NCI-H1417 (cell line): ENCODE measurements at places on chromosomes 6 and 20.

- DNase-seq = no peak
These were observed 21.9 kb downstream of the CAP2 start for GRCh38 chr6:17415321-17415720.

DNA sequence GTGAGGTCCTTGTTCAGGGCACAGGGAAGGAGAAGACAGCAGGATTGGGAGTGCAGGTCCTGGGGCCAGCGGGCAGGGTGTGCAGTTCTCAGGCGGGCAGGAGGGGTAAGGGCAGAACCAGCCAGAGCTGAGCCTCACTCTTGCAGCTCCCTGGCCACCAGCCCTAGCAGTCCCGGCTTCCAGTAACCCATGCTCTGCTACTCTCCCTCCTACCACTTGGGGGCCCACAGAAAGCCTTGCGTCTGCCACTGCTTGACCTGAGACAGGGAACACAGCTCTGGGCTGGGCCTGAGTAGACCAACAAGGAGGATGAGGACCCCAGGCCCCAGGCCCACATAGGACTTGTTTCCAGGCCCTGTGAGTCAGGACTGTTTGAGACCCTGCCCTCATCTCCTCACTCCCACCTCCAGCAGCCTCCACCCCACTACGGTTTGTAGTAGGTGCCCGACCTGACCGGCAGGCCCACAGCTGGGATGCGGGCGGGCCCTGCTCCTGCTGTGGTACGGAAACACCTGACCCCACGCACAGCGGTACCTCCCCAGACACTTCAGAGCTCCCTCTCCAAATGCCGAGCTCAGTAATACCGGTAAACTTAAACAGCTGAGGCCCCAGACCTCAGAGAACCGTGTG is 39.2 kb downstream of the KCNK5 start:
- peak; percentile 2 for DNase-seq

DNA sequence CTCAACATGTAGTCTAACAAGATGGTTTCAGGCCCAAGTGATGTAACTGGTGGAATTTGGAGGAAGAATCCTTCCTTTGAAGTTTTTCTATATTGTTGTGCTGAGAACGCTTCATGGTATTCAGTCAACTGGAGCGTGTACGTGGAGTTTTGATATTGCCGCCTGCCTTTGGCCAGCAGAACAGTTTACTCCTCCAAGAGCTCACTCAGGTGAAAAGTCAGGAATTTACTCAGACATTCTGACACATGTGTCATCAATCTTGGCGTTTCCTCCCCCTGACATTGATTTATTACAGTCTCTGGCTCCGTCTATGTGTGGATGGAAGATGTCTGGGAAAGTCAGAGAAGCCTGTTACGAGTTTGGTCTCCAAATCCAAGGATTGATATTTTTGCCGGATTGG is 19.0 kb upstream of the TGM2 start:
- no peak for DNase-seq

DNA sequence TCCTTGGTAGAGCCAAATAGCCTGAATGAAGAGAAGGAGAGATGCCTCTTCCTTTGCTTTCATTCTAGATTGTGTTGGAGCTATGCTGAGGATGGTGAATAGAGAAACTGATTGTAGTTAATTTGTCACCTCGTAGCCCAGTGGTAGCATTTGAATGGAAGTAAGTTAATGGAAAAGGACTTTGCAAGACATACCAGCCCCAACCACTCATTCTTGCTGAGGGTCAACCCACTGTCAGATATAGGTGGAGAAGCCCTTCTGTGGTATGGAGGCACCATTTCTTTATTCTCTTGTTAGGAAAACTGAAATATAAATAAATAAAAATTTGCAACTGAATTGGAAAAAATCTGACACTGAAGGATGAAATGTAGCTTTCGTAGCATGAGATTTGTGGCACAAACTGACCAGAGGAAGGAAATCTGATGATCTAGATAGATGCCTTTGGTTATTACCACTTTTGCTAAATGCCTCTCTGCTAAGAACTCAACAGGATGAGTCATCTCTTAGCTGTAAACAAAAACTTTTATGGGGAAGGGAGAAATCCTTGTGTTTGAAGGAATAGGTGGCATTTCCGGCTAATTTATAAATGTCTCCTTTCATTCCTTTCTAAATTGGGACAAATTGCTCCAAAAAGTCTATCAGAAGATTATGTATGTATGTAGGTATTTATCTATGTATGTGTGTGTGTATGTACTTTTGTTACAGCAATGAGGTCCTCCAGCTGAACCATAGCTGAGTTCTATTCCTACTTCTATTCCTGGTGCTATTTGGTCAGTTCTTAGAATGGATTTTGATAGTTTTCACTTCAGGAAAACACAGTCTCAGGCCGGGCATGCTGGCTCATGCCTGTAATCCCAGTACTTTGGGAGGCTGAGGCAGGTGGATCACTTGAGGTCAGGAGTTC is 76.5 kb upstream of the SUPT3H start:
- no peak for DNase-seq

DNA sequence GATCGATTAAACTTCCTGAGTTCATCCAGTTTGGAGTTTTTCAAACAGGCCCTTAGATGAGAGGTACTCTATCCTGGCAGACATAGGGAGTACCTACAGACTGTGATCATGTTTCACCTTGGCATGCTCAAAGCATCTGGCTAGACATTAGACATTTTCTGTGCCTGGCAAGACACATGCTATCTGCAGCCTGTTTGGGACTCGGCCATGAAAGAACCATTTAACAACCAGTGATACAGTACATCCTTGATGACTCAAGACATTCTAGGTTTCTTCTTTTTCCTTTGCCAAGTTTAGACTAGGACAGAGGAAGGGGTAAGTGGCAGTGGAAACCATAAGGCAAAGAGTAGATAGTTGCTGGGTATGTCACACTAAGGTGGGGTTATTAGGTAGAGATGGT is 15.4 kb upstream of the PAQR8 start:
- DNase-seq = no peak

DNA sequence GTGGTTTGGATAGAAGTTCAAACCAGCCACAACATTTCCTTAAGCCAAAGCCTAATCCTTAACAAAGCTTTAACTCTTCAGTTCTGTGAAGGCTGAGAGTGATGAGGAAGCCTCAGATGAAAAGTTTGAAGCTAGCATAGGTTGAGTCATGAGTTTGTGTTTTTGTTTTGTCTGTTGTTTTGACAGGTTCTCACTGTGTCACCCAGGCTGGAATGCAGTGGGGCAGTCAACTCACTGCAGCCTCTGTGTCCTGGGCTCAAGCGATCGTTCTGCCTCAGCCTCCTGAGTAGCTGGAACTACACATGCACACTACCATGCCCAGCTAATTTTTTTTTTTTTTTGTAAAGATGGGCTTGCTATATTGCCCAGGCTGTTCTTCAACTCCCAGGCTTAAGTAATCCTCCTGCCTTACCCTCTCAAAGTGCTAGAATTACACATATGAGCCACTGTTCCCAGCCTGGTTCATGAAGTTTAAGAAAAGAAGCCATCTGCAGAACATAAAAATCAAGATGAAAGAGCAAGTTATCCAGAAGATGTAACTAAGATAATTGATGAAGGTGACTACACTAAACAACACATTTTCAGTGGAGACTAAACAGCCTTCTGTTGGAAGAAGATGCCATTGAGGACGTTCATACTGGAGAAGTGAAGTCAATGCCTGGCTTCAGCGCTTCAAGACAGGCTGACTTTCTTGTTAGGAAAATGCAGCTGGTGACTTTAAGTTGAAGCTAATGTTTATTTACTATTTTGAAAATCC is 96.2 kb downstream of the SMAP1 start:
- no peak for DNase-seq

DNA sequence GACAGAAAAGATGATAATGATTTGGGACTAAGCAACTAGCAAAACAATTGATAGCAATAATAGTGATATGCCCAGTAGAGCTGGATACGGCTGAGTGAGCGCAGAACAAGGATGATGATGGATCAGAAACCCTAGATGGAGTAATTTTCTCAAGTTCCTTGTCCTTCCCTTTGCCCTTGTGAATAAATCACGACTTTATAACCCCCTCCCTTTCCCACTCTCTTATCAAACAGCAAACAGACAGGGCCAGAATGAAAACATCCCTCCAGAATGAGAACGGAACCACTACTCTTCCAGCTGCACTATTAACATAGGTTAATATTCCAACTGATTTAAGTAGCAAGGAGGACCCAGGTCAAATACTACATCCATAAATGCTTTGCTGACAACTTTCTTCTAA is 1.3 kb upstream of the MTFR2 start:
- DNase-seq = peak; percentile 69

DNA sequence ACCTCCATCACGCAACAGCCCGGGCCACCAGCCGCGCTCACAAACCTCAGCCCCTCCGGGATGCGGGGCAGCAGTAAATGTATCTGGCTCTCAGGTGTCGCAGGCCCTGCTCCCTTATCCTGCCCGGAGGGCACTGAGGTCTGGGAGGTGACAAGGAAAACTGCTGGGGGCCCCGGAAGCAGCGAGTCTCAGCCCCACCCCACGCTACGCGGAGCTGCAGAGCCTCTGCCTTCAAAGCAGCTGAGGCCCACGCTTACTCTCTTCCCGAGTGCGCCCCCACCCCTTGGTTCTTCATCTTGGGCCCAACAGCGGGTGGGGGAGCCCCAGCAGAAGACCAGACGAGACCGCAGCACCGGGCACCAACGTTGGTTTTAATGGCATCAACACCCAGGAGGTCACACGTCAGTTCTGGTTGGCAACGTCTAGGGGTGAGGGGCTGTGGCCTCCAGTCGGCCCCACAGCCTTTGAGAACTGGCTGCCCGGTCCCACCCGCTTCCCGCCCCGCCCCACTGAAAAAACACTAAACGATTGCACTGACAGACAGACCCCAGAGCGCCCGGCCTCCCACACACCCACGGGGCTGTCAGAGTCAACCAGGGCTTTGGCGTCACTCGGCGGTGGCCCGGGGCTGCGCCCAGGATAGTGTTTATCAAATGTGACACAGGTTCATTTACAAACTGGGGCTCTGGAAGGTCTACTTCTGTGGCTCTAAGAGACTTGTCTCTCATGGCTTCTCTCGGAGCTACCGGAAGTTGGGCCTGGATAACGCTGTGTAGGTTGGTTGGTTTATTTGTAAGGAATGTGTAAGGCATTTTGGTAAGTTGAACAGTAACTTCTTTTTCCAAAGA is 43.7 kb downstream of the DSTN start:
- no peak for DNase-seq

- DNase-seq = no peak
These were observed 263.4 kb downstream of the DHX35 start for GRCh38 chr20:39225536-39225935.

DNA sequence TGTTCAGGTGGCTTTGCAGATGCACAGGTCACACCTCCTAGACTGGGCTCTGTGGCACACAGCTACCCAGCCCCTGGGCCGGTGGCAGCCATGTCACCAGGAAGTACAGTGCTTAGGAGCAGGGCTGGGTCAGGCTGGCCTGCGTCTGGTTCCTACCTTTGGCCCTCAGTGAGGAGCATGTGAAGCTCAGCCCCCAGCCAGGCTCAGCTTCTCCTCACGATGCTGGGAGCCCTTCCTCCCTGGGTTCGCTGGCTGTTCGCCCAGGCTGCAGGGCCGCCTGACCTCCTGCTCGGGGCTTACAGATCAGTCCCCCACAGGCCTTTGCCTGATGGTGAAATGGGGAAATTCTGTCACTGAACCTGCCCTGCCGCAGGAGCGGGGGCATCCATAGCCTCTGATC is 23.1 kb downstream of the SPATA2 start:
- no peak for DNase-seq

DNA sequence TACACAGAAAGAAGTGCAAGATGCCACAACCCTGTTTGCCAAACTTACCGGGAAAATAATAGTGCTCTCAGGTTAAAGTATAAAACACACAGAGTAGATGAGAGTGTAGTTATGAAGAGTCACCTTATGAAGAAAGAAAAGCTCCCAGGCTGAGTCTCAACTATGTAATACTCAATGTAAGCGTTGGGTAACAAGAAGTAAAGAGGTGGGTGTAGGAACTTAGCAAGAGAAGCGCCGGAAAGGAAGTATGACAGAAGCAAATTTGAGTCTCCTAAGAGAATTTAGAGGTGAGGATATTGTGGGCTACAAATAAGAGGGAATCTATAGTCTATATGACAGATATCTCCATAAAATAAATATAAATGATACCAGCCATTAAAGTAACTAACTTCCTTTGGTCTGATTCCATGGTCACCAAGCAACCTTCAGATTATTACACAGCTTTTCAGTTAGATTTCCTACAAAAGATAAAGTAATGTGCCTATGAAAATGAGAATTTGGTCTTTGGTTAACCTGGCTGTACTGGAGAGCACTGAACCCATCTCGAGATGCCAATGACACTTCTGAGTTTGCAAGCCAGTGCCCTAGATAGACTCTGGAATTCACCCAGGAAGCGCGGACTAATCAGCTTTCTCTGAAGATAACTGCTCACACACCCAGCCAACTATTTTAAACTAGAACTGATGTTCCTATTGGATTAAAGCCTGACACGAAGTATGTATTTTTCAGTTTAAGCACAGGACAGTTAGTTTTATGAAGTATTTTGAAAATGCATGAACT is 1.8 kb downstream of the TUBE1 start:
- no peak for DNase-seq

DNA sequence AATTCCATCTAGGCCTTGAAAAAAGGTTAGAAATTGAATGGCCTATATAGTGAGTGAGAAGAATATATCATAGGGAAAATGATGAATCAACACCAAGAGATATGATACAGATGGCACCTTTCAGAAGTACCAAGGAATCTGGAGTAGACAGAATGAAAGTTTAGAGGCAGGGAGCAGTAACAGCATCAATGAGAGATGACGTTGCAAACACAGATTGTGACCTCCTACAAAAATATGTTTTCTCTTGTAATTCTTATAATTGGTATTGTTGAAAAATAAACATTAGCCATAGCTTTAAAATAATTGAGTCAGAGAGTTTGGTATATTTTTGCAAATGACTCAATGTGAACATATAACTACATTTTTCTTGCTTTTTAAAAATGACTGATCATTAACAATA is 1223.1 kb upstream of the GJE1 start:
- DNase-seq = no peak

DNA sequence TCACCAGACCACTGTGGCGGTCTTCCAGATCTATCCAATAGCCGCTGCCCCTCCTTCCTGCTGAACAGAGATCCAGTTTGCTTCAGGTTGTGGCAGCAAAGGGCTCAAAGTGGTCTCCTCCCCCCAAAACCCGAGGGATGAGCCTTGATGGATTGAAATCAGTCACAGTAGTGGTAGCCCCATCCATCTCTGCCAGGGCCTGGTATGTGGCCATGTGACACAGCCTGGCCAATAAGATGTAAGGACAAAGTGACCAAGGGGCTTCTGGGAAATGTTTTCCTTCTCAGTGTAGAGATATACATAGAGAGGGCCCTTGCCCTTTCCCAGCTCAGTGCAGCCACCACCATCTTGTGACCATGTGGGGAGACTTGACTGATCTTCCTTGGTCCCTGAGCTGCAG is 4.1 kb upstream of the ARMC2 start:
- DNase-seq = no peak
